ENCODE measurements at places on chromosomes 4 and X. TPM values are rescaled to one million over a fixed set of nuclear protein-coding genes. Genes with fewer than 3 reads are reported as not detected.

GRCh38 chr4:155582971-155583437 is 83.6 kb upstream of the GUCY1A1 start:
- no peaks in the 10 kb centered on the region for H3K27me3 ChIP-seq
- no peak for DNase-seq
- no peaks in the 10 kb centered on the region for H3K4me1 ChIP-seq
- H3K27ac ChIP-seq: no peak overlapping the region

DNA sequence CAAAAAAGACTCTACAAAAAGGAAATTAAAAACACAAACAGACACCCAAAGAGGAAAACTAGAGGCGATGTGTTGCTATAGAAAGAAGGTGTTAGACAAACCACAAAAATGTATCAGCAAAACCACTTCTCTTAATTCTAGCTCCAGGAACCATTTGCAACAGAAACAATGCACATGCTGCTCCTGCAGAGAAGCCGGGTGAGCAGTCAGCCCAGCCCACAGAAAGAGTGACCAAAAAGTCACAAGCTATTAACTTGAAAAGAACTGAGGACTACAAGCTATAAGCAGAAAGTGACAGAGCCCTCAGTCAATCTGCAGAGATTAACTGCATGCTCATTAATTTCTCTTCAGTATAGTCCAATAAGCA is 96.2 kb upstream of the KLHL13 start:
- no peaks in the 10 kb centered on the region for H3K4me1 ChIP-seq
- no peaks in the 10 kb centered on the region for H3K27me3 ChIP-seq
- no peak for DNase-seq
- H3K27ac ChIP-seq: no peak overlapping the region
- H3K4me3 ChIP-seq: no peak overlapping the region

DNA sequence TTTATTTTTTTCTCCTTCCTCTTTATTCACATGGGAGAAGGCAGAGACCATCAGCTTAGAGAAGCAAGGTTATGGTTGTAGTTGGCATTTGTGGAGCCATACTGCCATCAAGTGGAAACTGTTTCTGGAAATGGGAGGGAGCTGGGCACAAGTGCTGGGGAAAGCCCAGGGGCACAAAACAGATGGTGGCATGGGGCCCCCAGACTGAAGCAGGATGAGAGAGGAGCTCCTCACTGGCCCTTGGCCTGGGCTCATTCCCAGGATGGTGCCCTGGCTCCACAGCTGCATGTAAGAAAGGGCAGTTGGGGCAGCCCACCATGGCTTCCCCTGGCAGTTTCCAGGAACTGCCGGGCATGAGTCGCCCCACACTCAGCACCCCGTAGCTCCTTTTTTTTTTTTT is 59.2 kb downstream of the NBDY start:
- no peak for DNase-seq
- H3K27ac ChIP-seq: no peak overlapping the region
- no peak overlapping the region for H3K4me3 ChIP-seq

- no peaks in the 10 kb centered on the region for H3K27me3 ChIP-seq
- H3K36me3 ChIP-seq: no peaks in the 10 kb centered on the region
- no peak for DNase-seq
- H3K27ac ChIP-seq: no peak overlapping the region
- H3K4me1 ChIP-seq: no peaks in the 10 kb centered on the region
Measured at GRCh38 chrX:139559383-139560042, 29.0 kb downstream of the F9 start.

GRCh38 chrX:20265221-20265725 is 1.4 kb downstream of the RPS6KA3 start:
- no peaks in the 10 kb centered on the region for H3K36me3 ChIP-seq
- peak; percentile 75 for DNase-seq
- H3K27me3 ChIP-seq: no peaks in the 10 kb centered on the region
- H3K27ac ChIP-seq: peak overlapping the region; percentile 84
- peaks cover 27% of the 10 kb centered on the region for H3K4me1 ChIP-seq
- peak overlapping the region; percentile 81 for H3K4me3 ChIP-seq

DNA sequence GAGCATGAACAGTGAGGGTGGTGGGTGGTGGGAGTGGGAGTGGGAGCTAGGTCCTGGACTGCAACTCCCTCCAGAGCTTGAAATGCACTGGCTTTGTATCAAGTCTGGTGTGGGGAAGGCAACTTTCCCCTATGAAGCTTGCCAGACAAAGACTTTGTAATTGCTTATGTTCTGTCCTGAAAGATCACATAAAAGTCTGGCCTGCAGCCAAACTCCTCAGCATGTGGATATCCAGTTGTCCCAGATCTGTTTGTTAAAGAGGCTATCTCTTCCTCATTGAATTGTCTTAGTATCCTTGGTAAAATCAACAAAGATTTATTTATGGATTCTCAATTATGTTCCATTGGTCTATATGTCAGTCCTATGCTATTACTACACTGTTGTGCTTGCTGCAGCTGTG is 607.9 kb downstream of the GLUD2 start:
- H3K4me1 ChIP-seq: no peaks in the 10 kb centered on the region
- H3K27me3 ChIP-seq: no peaks in the 10 kb centered on the region
- H3K27ac ChIP-seq: no peak overlapping the region
- no peak for DNase-seq

DNA sequence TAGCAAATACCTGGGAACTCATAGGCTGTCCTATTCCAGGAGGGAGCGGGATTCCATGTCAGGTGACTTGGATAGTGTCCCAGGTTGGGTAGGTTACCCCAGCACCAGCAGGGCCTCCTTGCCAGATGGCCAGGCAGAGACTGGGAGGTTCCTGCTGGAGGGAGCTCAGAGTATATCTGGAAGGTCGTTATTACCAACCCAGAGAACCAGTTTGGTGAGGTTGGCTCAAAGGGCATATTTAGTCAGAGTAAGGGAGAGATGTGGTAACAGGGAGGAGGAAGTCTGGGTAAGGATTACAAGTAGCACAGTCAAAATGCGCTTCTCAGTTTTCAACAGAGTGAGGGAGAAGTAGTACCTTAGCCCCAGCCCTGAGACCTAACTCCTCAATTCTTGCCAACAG is 53.3 kb upstream of the LNX1 start:
- no peaks in the 10 kb centered on the region for H3K27me3 ChIP-seq
- no peaks in the 10 kb centered on the region for H3K36me3 ChIP-seq
- H3K4me3 ChIP-seq: no peak overlapping the region
- no peaks in the 10 kb centered on the region for H3K4me1 ChIP-seq
- no peak for DNase-seq

DNA sequence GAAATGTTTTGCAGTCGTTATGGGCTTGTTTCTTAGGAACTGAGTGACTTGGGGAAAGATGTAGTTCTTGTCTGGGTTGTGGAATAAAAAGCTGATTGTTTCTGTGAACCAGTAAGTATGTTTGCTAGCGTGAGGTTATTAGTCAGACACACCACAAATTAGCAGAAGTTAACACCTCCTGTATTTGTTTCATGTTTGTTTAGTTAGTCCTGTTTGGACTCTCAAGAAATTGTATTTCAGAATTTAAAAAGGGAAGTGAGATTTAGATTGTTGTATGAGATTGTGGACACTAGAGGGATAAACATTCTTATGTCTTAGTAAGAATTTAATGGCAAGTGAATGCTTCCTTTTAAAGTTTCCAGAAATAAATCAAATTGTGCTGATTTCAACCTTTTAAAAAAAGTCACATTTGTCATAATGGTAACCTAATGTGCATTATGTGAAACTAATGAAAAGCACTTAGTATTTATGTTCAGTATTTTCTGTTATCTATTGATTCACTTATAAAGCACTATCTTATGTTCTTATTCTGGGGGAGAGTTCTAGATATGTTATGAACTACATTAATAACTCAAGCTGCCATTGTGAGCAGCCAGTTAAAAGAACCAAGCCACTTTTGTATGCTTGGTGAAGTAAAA is 25.6 kb downstream of the ATP10D start:
- no peaks in the 10 kb centered on the region for H3K36me3 ChIP-seq
- no peak overlapping the region for H3K27ac ChIP-seq
- peaks cover 9% of the 10 kb centered on the region for H3K4me1 ChIP-seq
- H3K4me3 ChIP-seq: no peak overlapping the region
- H3K27me3 ChIP-seq: no peaks in the 10 kb centered on the region

DNA sequence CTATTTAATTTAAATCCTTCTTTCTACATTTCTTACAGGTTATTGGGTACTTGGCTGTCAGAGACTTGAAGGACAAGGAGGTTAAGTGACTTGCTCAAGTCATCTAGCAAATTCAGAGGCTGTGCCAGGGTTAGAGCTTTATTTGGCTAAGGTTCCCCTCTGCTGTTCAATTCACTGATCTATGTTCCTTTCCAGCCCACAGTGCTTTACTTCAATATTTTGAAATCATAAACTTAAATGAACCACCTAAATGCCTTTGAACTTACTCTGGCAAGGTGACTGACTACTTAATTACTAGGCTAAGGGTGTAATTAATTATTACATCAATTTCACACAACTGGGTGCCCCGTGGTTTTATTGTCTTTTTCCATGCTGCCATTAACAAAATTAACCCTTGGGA is 288.7 kb downstream of the CAMK2D start:
- no peaks in the 10 kb centered on the region for H3K4me1 ChIP-seq
- H3K27me3 ChIP-seq: no peaks in the 10 kb centered on the region
- DNase-seq: no peak

GRCh38 chr4:118389721-118390120 is 36.9 kb upstream of the PRSS12 start:
- H3K4me3 ChIP-seq: no peak overlapping the region
- DNase-seq: no peak
- no peaks in the 10 kb centered on the region for H3K4me1 ChIP-seq
- no peaks in the 10 kb centered on the region for H3K36me3 ChIP-seq
- H3K27ac ChIP-seq: no peak overlapping the region

DNA sequence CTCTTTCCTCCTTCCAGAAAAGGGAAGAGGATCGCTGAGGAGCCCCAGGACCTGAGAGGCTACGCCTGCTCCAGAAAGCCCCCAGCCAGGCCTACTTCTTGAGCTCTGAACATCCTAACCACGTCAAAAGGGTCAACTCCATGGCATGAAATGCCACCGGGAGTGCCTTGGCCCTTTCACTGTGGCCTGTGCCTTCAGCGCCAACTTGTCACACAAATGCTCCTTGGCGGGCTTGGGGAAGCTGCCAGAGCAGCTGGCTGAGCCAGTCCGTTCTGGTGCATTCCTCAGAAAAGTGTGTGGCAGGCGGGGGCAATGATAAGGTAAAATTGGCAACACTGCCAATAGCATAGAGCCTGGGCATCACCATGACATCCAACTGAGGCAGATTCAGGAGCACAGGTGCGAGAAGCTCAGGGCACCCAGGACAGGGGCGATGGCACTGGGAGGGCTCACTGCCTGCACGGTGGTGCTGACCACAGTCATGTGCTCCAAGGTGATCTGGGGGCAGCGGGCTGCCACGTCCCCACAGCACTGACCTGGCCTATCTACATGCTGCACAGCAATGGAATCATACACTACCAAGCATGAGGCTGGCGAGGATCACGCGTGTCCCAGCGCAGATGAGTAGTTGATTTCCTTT is 12.1 kb upstream of the TREX2 start:
- no peaks in the 10 kb centered on the region for H3K27me3 ChIP-seq
- DNase-seq: no peak
- H3K27ac ChIP-seq: no peak overlapping the region
- no peaks in the 10 kb centered on the region for H3K36me3 ChIP-seq

- no peaks in the 10 kb centered on the region for H3K36me3 ChIP-seq
- H3K4me1 ChIP-seq: no peaks in the 10 kb centered on the region
- H3K27me3 ChIP-seq: no peaks in the 10 kb centered on the region
Measured at GRCh38 chr4:5118091-5118786, 67.0 kb downstream of the STK32B start.

- no peak overlapping the region for H3K27ac ChIP-seq
- H3K4me1 ChIP-seq: peaks cover 15% of the 10 kb centered on the region
Measured at GRCh38 chr4:147737623-147738022, 5.7 kb downstream of the ARHGAP10 start.

- H3K27ac ChIP-seq: no peak overlapping the region
- no peaks in the 10 kb centered on the region for H3K27me3 ChIP-seq
- no peak overlapping the region for H3K4me3 ChIP-seq
- no peak for DNase-seq
- no peaks in the 10 kb centered on the region for H3K36me3 ChIP-seq
Measured at GRCh38 chr4:112908511-112908910, 140.9 kb upstream of the ANK2 start.

- no peak overlapping the region for H3K27ac ChIP-seq
- H3K27me3 ChIP-seq: no peaks in the 10 kb centered on the region
- DNase-seq: no peak
- no peaks in the 10 kb centered on the region for H3K36me3 ChIP-seq
Measured at GRCh38 chr4:186813377-186814068, 89.9 kb upstream of the FAT1 start.

GRCh38 chr4:41932988-41933387 is 2.2 kb upstream of the TMEM33 start:
- DNase-seq: no peak
- no peak overlapping the region for H3K27ac ChIP-seq
- peaks cover 24% of the 10 kb centered on the region for H3K4me1 ChIP-seq

GRCh38 chrX:18133605-18134004 is 87.1 kb downstream of the BEND2 start:
- no peaks in the 10 kb centered on the region for H3K36me3 ChIP-seq
- no peak overlapping the region for H3K4me3 ChIP-seq
- no peaks in the 10 kb centered on the region for H3K27me3 ChIP-seq
- no peaks in the 10 kb centered on the region for H3K4me1 ChIP-seq
- H3K27ac ChIP-seq: no peak overlapping the region

- DNase-seq: no peak
- no peak overlapping the region for H3K27ac ChIP-seq
- H3K36me3 ChIP-seq: no peaks in the 10 kb centered on the region
- no peaks in the 10 kb centered on the region for H3K27me3 ChIP-seq
Measured at GRCh38 chrX:10015355-10015722, 48.2 kb downstream of the CLDN34 start.

DNA sequence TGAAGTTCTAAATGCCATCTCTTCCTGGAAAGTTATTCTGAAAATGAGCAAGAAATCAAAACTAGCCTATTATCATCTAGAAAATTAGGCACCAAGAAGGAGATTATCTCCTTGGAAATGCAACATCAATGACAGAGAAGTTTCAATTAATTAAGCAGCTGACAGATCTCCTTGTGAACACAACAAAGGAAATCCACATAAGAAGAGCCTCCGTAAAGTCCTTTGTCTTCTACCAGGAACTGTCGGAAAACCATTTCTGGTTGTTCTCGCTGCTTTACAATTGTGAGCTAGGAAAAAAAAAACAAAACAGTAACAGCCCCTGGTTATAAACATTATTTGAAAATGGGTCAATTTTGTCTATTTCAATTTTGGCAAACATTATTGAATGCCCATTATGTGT is 38.2 kb downstream of the METTL14 start:
- no peak for DNase-seq
- H3K27ac ChIP-seq: no peak overlapping the region
- H3K4me1 ChIP-seq: no peaks in the 10 kb centered on the region
- H3K27me3 ChIP-seq: no peaks in the 10 kb centered on the region

DNA sequence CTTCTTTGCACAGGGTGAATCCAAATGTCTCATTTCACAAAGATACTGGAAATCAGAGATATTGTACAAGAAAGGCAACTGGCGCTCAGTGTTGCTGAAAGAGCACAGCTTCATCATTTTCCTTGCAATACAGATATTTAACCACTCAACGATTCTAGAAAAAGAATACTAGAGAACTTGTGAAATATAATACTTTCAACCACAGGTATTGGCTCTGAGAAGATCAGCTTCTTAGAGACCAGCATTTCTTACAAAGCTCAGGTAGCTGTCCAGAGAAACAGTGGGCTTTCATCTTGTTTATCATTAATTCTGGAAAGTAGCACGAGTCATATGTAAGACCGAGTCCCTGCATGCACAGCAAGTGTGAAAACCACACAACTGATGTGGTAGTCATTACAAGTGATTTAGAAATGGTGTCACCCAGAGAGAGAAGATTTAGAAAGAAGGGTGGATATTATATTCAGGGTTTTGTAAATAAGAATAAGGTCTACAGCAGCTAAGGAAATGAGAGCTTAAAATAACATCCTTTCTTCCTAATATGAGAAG is 7.8 kb upstream of the PPARGC1A start:
- no peak overlapping the region for H3K4me3 ChIP-seq
- DNase-seq: no peak

NKX6-1 gene
- not detected for total RNA-seq

EDA2R gene
- total RNA-seq: 2.0 TPM

CCDC158 gene
- total RNA-seq: not detected

DNAJB14 gene
- 46.5 TPM for total RNA-seq

Data from CD8-positive, alpha-beta memory T cell (primary cell).